ENCODE measurements at places on chromosomes 11 and 22. TPM values are rescaled to one million over a fixed set of nuclear protein-coding genes. Genes with fewer than 3 reads are reported as not detected.

Gene ATP6V1E1
- total RNA-seq, result 63.9 TPM

Gene SGSM1
- 0.75 TPM for total RNA-seq

Gene SNU13
- 155 TPM for total RNA-seq

Gene SLC22A8
- total RNA-seq, result not detected

Gene MCM5
- total RNA-seq, result 174 TPM

GRCh38 chr22:21710156-21710555 lies 25.4 kb downstream of the YPEL1 start:
- H3K36me3 ChIP-seq, result peaks cover 8% of the 10 kb centered on the region
- H3K27ac ChIP-seq, result no peak overlapping the region
- no peak overlapping the region for H3K4me3 ChIP-seq
- peaks cover 19% of the 10 kb centered on the region for H3K4me1 ChIP-seq
- no peak for DNase-seq

DNA sequence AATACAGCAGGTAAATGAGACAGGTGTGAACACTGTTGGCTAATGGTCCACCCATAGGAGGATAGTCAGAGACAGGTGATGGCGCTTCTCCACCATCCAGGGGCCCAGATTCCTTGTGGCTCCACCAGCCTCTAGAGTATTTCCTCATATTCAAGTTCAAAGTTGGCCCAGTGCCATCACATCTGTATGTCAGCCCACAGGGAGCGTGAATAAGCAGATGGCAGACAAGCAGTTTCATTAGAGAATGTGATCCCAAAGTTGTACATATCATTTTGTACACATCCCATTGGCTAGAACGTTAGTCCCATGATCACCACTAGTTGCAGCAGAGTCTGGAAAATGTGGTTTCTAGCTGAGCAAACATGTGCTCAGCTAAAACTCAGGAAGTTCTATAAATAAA lies 11.0 kb upstream of the CWF19L2 start:
- H3K27ac ChIP-seq, result no peak overlapping the region
- H3K36me3 ChIP-seq, result no peaks in the 10 kb centered on the region
- H3K4me3 ChIP-seq, result no peak overlapping the region
- no peaks in the 10 kb centered on the region for H3K4me1 ChIP-seq
- DNase-seq, result no peak
- H3K27me3 ChIP-seq, result peaks cover 79% of the 10 kb centered on the region

GRCh38 chr11:102664001-102664752 lies 39.0 kb upstream of the MMP20 start:
- no peak overlapping the region for H3K27ac ChIP-seq
- no peaks in the 10 kb centered on the region for H3K36me3 ChIP-seq
- H3K4me3 ChIP-seq, result no peak overlapping the region
- no peaks in the 10 kb centered on the region for H3K27me3 ChIP-seq

GRCh38 chr11:130118636-130119387 lies 40.8 kb upstream of the ST14 start:
- peaks cover 18% of the 10 kb centered on the region for H3K36me3 ChIP-seq
- H3K4me1 ChIP-seq, result peaks cover 16% of the 10 kb centered on the region

- no peaks in the 10 kb centered on the region for H3K36me3 ChIP-seq
- peaks cover 16% of the 10 kb centered on the region for H3K4me1 ChIP-seq
- H3K4me3 ChIP-seq, result no peak overlapping the region
- DNase-seq, result no peak
- H3K27me3 ChIP-seq, result no peaks in the 10 kb centered on the region
- peak overlapping the region; percentile 88 for H3K27ac ChIP-seq
Observed at GRCh38 chr11:2537896-2538724, 93.3 kb downstream of the KCNQ1 start.

DNA sequence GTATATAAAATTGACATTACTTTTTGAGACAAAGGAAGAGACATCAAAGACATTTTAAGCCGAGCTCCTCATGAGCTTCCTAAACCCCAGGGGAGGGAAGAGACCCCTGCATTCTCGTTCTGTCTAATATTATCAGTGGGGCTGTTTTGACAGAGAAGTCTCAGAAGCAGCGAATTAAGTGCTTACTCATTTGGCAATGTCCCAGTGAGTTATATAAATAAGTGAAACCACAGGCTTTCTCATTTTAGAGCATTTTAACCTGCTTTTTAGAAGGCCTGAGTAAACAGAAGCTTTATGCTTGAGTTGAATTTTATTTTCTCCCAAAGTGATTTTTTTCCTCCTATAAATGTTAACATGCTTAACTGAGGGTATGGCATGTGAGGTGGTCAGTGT lies 23.2 kb upstream of the C1QTNF4 start:
- no peak overlapping the region for H3K4me3 ChIP-seq
- H3K27me3 ChIP-seq, result no peaks in the 10 kb centered on the region
- H3K4me1 ChIP-seq, result peaks cover 8% of the 10 kb centered on the region
- no peak for DNase-seq

- no peaks in the 10 kb centered on the region for H3K27me3 ChIP-seq
- H3K4me1 ChIP-seq, result no peaks in the 10 kb centered on the region
- H3K36me3 ChIP-seq, result no peaks in the 10 kb centered on the region
Observed at GRCh38 chr11:97729546-97730272, 1291.0 kb upstream of the CNTN5 start.

GRCh38 chr22:42356533-42356932 lies 75.7 kb downstream of the NFAM1 start:
- no peaks in the 10 kb centered on the region for H3K36me3 ChIP-seq
- H3K4me1 ChIP-seq, result peaks cover 10% of the 10 kb centered on the region
- no peak for DNase-seq
- peaks cover under 1% of the 10 kb centered on the region for H3K27me3 ChIP-seq
- H3K4me3 ChIP-seq, result no peak overlapping the region

DNA sequence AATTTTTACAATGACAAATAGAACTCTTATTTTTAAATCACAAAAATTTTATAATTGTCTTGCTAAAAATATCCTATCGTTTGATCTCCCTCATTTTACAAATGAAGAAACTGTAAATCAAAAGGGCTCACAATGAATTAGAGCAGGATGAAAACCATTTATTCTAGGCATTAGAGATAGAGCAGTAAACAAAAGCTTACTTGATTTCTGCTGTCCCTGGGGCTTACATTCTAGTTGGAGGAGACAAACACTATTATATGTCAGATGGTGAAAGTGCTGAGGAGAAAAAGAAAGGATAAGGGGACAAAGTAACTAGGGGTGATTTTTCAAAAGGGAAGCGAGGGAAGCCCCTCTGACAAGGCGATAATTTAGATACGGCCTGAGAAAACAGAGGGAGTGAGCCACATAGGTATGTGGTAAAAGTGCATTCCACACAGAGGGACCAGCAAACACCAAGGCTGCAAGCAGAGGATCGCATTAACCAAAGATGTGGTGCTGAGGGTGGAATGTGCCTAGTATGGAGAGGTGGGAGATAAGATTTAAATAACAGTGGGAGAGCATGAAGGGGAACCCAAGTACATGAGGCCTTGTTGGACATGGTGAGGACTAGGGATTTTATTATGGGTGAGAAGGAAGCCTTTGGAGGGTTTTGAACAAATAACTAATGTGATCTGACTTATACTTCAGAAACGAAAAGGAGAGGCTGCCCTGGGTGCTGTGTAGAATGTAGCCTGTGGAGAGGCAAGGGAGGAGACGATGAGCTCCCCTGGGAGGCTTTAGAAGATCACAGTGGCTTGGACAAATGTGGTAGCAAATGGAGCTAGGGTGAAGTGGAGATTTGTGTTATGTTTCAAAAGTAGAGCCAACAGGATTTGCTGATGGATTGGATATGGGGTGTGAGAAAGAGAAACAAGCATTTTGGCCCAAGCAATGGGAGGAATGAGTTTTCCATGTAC lies 62.1 kb downstream of the PDHX start:
- DNase-seq, result no peak
- H3K4me3 ChIP-seq, result no peak overlapping the region
- peak overlapping the region; percentile 37 for H3K27ac ChIP-seq
- H3K27me3 ChIP-seq, result no peaks in the 10 kb centered on the region
- H3K4me1 ChIP-seq, result peaks cover 14% of the 10 kb centered on the region

DNA sequence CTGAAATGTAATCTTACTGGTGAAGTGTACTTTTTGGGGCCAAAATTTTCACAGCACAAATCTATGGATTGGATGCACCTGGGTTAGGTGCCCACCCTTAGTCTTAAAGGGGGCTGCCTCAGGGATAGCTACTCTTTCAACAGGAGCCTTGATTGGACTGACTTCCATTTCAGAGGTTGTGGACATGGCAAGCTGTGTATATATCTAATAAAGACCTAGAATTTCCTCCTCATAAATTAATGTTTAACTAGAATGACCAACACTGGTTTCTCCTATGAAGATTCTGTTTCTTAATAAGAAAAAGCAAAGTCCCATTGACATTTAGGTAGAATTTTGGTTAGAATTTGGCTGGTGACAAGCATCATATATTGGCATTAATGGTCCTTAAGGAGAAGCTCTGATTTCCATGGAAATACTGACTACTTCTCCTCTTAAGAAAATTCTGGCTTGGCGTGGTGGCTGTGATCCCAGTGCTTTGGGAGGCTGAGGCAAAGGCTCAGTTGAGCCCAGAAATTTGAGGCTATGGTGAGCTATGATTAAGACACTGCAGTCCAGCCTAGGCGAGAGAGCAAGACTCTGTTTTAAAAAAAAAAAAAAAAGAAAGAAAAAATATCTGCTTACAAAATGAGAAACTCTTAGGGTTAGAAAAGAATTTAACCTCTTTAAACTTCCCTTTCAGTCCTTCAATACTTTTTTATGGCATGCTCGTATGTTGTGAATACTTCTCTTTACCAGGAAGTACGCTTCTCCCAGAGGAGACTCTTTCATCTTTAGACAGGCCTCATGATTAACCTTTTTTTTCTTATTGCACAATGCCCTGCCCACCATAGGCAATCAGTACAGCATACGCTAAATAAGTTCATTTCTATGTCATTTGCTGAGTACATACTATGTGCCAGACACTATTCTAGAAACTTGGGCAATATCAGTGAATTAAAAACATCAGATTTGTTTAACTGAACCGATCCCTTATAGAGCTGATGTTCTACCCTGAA lies 77.2 kb downstream of the PRR5L start:
- H3K4me3 ChIP-seq, result peak overlapping the region; percentile 93
- no peak for DNase-seq
- H3K36me3 ChIP-seq, result no peaks in the 10 kb centered on the region
- no peak overlapping the region for H3K27ac ChIP-seq
- H3K4me1 ChIP-seq, result peaks cover 31% of the 10 kb centered on the region
- peaks cover 52% of the 10 kb centered on the region for H3K27me3 ChIP-seq

DNA sequence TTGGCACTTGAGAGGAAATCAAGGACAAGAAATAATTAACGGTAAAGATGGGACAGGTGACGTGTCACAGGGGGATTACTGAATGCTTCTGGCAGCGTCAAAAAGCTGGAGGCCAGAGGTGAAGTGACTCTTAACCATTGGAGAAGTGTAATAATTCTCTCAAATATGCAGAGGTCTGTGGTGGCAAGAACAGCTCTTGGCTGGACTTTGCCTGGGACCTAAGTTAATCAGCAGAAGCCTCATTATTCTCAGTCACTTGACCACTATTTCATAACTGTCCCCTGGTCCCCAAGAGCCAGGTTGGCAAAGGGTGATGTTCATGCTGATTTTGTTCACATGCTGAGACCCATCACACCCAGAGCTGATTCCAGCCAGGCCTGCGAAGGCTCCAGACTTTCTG lies 72.9 kb downstream of the TIMP3 start:
- no peak overlapping the region for H3K4me3 ChIP-seq
- no peak overlapping the region for H3K27ac ChIP-seq
- DNase-seq, result no peak
- H3K36me3 ChIP-seq, result no peaks in the 10 kb centered on the region

DNA sequence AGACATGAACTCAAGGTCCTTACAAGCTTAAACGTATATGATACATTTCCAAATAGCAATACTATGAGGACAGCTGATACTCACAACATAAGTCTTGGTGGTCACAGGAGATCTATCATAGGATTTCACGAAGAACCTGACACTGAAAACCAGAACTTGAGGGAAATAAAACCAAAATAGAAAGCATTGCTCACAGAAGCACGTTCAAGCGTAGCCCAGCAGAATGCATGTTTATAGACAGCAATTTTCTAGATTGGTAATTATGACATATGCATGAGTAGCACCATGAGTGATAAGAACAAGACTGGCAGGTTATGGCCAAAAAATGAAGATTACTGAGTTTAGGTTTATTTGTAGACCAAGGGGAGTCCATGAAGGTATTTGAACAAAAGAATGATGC lies 243.5 kb downstream of the ETS1 start:
- H3K27me3 ChIP-seq, result no peaks in the 10 kb centered on the region
- no peaks in the 10 kb centered on the region for H3K36me3 ChIP-seq
- H3K4me1 ChIP-seq, result peaks cover 22% of the 10 kb centered on the region
- H3K4me3 ChIP-seq, result no peak overlapping the region
- H3K27ac ChIP-seq, result no peak overlapping the region

- H3K27ac ChIP-seq, result no peak overlapping the region
- H3K4me1 ChIP-seq, result peaks cover 14% of the 10 kb centered on the region
- no peaks in the 10 kb centered on the region for H3K36me3 ChIP-seq
Observed at GRCh38 chr11:67468456-67468758, 644 bp downstream of the TMEM134 start.

All from neural crest cell (in vitro differentiated cells).